Lung (tissue), 17 donors: ENCODE measurements at places on chromosomes 2 and 18. TPM values are rescaled to one million over a fixed set of nuclear protein-coding genes. Genes with fewer than 3 reads are reported as not detected.

Gene NAT8
- not detected for polyA plus RNA-seq

Gene ATL2
- 27.3 TPM for polyA plus RNA-seq

Gene LBX2
- 1.4 TPM for polyA plus RNA-seq

DNA sequence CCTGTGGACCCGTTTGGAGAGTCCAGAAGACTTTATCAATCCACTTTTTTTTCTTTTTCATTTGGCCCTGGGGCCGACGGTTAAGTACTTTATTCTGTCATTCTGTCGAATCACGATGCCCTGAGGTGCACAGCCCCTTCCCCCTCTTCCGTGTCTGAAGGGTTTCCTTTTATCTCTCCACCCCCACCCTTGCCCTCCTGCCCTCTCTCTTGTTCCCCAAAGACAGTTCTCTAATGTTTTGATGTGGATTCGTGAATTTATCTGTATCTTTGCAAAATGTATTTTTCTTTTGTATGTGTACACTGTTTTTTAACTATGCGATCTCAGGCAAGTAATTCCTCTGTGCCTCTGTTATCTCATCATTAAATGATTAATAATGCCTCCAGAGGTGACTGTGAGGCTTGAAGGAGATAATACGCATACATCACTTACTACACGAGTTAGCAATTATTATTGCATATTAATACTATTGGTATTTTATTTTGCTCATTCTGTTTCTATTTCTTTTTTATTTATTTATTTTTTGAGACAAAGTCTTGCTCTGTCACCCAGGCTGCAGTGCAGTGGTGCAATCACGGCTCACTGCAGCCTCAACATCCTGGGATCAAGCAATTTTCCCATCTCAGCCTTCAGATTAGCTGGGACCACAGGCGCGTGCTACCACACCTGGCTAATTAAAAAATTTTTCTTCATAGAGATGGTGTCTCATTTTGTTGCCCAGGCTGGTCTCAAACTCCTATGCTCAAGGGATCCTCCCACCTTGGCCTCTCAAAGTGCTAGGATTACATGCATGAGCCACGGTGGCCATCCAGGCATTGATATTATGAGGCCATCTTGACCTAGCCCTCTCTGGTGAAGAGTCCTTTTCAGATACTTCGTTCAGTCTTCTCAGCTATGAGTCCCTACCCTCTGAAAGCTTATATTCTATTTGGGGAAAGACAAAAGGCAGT lies 1.4 kb upstream of the CASP8 start:
- H3K27ac ChIP-seq: peak overlapping the region; percentile 97
- H3K27me3 ChIP-seq: no peaks in the 10 kb centered on the region
- DNase-seq: peak; percentile 75
- no peaks in the 10 kb centered on the region for H3K4me1 ChIP-seq
- H3K36me3 ChIP-seq: no peaks in the 10 kb centered on the region

DNA sequence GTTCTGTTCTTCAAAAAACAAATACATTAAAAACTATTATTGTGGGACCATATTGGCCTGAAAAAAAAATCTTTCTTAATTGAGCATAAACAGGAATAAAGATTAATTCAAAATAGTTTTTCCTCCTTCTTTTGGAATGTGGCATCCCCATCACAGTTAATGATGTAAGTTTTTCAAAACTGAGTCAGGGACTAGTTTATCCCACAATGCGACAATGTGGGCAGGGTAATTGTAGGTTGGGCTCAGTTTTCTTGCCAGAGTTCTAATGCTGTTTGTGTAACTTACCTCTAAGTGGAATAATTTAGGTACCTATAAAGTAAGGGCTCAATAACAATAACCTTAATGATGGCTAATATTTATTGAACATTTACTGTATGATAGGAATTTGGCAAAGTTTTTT lies 82.0 kb downstream of the PMS1 start:
- no peak overlapping the region for H3K4me3 ChIP-seq
- no peaks in the 10 kb centered on the region for H3K4me1 ChIP-seq
- no peak for DNase-seq
- H3K36me3 ChIP-seq: no peaks in the 10 kb centered on the region

- no peak for DNase-seq
- no peaks in the 10 kb centered on the region for H3K27me3 ChIP-seq
- H3K4me1 ChIP-seq: peaks cover 6% of the 10 kb centered on the region
- no peak overlapping the region for H3K4me3 ChIP-seq
- H3K27ac ChIP-seq: peak overlapping the region; percentile 21
Measured at GRCh38 chr2:241317391-241317790, 1.7 kb downstream of the SEPTIN2 start.

DNA sequence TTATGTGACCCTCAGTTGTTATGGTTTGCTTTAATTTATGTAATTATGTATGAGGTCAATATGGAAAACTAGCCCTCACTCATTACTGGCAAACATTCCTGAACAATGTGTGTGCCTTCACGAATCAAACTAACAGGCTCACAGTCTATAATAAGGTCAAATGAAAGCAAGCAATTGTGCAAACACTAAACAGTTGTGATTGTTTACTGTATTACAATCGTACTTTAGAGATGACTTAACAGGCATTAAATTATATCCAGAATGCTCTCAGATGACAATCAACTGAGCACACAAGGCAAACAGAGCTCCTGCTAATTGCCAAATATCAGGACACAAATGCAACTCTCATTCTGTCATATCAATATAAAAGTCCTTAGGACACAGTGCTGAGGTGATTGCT lies 29.5 kb downstream of the COL5A2 start:
- no peaks in the 10 kb centered on the region for H3K36me3 ChIP-seq
- DNase-seq: peak; percentile 95
- H3K27ac ChIP-seq: no peak overlapping the region
- no peak overlapping the region for H3K4me3 ChIP-seq
- no peaks in the 10 kb centered on the region for H3K27me3 ChIP-seq
- peaks cover 35% of the 10 kb centered on the region for H3K4me1 ChIP-seq

DNA sequence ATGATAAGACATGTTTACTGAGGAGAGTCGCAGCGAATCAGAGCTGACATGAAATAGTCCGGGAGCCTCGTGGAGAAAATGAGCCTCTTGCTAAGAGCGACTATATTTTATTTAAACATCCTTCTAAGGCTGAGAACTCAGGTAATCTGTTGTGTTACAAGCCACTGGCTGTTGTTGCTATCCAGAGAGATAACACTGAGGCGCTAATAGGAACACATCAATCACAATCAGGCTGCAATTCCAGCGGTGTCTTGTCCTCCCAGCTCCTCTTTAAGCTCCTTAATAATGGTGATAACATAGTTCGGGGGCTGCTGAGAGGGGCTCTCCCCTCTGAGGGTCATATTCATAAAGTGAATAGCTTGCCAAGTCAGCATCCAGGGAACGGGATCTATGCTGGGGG lies 95.1 kb downstream of the INSIG2 start:
- no peaks in the 10 kb centered on the region for H3K27me3 ChIP-seq
- H3K4me3 ChIP-seq: no peak overlapping the region
- DNase-seq: no peak
- H3K4me1 ChIP-seq: no peaks in the 10 kb centered on the region
- H3K36me3 ChIP-seq: no peaks in the 10 kb centered on the region

DNA sequence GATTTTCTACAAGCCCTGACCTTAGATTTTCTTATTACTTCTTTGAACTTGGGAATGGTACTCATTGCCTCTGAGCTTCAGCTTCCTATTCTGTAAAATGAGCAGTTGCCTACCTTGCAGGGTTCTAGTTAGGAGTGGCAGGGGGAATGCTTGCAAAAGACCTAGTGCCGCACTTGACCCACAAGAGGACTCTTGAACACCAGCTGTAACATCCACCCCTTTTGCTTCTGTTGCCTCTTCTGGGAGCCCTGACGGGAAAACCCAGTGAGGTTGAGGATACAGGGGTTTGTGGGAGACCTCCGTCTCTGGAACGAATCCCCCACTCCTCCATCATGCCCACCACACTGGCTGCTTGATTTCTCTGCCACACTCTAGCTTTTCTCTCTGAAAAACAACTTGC lies 27.1 kb upstream of the LBH start:
- peaks cover 4% of the 10 kb centered on the region for H3K4me1 ChIP-seq
- no peaks in the 10 kb centered on the region for H3K36me3 ChIP-seq
- no peak for DNase-seq
- no peak overlapping the region for H3K27ac ChIP-seq
